Neural crest cell (in vitro differentiated cells): ENCODE measurements at places on chromosomes 1 and 21. TPM values are rescaled to one million over a fixed set of nuclear protein-coding genes. Genes with fewer than 3 reads are reported as not detected.

Gene RNF186
- total RNA-seq, result not detected in 2 replicates

GRCh38 chr1:61227857-61228550 lies 145.6 kb downstream of the NFIA start:
- no peaks in the 10 kb centered on the region for H3K36me3 ChIP-seq
- H3K27ac ChIP-seq, result no peak overlapping the region
- no peak overlapping the region for H3K4me3 ChIP-seq

Gene CD247
- total RNA-seq, result 2.8 and 3.9 TPM in 2 replicates

DNA sequence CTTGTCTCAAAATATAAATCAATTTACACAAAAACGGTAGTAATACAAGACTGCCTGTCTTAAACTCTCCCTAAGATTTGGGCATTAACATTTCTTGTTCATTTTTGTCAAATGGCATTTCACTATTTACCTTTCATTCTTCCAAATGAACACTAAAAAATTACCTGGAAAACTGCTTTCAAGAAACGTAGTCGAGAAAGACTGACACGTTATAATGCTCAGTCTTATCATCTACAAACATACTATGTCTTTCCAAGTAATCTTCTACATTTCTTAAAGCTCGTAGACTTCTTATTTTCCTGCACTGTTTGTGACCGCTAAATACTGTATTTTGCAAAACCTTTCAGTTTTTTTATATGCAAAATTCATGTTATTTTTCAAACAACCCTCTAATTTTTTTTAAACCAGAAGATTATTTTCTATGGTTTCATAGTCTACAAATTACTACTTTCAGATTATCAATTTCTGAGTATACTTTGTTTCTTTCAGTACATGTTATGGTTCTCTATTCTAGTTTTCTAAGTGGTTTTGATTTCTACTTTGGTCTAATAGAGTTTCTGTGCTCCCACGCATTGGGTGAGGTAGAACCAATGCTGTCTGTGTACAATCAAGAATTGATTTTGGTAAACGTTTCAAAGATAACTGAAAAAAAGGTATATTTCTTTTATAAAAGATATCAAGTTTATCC lies 336.4 kb downstream of the SMYD3 start:
- H3K4me3 ChIP-seq, result no peak overlapping the region
- H3K4me1 ChIP-seq, result no peaks in the 10 kb centered on the region
- no peaks in the 10 kb centered on the region for H3K36me3 ChIP-seq
- H3K27me3 ChIP-seq, result no peaks in the 10 kb centered on the region
- no peak for DNase-seq

DNA sequence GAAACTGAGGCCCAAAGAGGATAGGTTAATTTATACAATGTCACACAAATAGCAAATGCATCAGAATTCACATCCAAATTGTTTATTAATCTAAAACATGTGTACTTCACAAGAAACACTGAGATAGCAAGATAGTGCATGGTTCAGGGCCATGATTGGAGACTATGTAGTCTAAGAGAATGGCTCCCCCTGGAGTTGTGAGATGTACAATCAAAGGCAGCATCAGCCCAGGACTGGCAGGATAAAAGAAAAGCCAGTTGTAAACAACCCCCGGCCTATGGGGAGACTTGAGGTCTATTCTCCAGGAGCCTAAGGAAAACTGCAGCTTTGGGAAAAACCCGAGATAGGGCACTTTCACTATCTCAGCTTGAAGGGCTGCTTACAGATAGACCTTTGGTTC lies 511.0 kb downstream of the OMA1 start:
- no peaks in the 10 kb centered on the region for H3K36me3 ChIP-seq
- no peak overlapping the region for H3K4me3 ChIP-seq
- no peaks in the 10 kb centered on the region for H3K27me3 ChIP-seq

DNA sequence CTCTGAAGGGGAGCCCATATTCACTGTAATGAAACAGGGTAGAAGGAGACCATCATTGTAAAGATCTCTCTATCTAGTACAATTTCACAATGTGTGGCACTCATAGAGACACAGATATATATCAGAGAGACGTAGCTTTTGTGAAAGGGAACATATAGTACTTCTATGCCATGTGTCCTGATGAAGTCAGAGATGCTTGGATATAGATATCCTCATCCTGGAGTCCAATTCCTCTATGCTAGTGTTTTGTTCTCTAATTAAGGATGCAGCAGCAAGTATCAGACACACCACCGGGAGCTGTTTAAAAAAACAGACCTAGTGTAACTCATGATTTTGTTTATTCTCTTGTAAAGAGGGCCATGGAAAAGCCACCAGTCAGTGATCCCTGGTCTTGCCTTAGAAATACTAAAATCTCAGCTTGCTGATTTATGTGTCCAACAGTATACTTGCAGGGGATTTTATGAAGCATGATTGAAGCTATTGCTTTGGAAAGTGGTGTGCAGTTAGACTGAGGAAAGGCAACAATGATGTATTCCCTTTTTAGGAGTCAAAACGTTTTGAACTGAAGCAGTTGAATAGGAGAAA lies 2.5 kb downstream of the NCAM2 start:
- H3K4me3 ChIP-seq, result no peak overlapping the region
- H3K27ac ChIP-seq, result no peak overlapping the region
- no peaks in the 10 kb centered on the region for H3K36me3 ChIP-seq
- DNase-seq, result no peak

DNA sequence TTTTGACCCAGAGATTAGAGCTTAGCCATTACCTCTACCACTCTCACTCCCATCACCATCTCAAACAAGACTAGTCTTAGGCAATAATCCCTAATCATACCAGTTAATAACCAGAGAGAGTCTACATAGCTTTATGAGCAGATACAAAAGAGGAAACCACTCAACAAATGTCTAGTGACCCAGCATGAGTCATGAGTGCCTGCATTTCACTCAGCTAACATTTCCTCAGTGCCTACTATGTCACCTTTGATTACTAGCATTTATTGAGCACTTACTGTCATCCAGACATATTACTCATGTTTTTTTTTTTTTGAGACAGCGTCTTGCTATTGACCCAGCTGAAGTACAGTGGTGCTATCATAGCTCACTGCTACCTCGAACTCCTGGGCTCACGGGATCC lies 35.9 kb upstream of the GALNT2 start:
- H3K4me1 ChIP-seq, result no peaks in the 10 kb centered on the region
- H3K27ac ChIP-seq, result no peak overlapping the region
- no peaks in the 10 kb centered on the region for H3K36me3 ChIP-seq
- H3K4me3 ChIP-seq, result no peak overlapping the region
- DNase-seq, result no peak
- H3K27me3 ChIP-seq, result no peaks in the 10 kb centered on the region

DNA sequence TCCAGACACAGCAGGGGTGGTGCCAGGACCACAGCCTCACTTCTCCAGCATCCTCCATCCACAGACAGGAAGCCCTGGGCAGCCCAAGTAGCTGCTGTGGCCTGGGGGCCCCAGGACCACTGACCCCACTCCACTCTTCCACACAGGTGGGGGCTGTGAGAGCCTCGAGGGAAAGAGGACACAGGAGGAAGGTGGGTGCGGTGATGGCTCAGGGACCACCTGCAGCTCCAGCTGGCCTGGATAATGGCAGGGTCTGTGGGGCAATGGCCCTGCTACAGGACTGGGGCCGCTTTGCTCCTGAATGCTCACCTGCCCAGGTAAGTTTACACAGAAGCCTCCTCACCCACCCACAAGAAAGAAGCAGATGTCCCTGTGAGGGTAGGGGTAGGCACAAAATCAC lies 18.3 kb upstream of the PRSS38 start:
- peaks cover 19% of the 10 kb centered on the region for H3K27me3 ChIP-seq
- H3K36me3 ChIP-seq, result no peaks in the 10 kb centered on the region
- H3K4me3 ChIP-seq, result no peak overlapping the region
- DNase-seq, result no peak
- H3K27ac ChIP-seq, result no peak overlapping the region

- H3K4me1 ChIP-seq, result peaks cover 6% of the 10 kb centered on the region
- no peaks in the 10 kb centered on the region for H3K36me3 ChIP-seq
- no peak for DNase-seq
- peak overlapping the region; percentile 61 for H3K4me3 ChIP-seq
- H3K27ac ChIP-seq, result no peak overlapping the region
Measured at GRCh38 chr1:201116091-201116490, 3.9 kb upstream of the CACNA1S start.

DNA sequence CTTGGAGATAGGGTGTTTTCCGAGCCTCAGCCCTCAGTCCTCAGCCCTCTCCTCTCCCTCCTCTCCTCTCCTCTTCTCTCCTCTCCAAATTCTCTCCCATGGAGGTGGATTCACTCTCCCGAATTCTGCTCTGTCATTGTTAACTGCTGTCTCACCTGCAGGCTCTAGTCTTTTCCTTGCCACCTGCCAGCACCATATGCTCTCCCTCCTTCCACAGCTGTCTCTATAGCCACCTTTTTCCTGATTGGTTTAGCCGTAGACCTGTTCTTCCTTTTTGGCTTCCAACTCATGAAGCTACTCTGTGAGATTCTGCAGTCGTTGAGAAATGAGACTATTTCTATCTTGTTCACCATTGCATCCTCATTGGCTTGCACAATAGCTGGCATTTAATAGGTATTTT lies 19.7 kb downstream of the COG2 start:
- DNase-seq, result no peak
- H3K4me3 ChIP-seq, result no peak overlapping the region
- no peaks in the 10 kb centered on the region for H3K27me3 ChIP-seq
- H3K27ac ChIP-seq, result no peak overlapping the region

DNA sequence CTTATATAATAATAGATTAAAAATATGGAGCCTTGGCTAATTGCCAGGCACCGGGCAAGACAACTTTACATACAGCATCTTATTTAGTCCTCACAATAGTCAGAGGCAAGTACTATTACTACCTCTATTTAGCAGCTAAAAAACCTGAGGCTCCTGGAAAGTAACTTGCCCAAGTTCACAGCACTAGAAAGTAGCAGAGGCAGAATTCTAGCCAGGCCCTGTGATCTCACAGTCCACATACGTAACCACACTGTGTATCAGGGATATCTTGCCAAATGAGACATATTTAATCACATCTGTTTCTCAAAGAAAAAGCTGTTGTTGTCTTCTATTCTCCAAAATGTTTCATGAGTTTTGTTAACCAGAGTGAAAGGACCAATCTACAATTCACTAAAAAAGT lies 378.5 kb downstream of the PLPP3 start:
- no peak for DNase-seq
- H3K27me3 ChIP-seq, result no peaks in the 10 kb centered on the region
- H3K4me1 ChIP-seq, result peaks cover 40% of the 10 kb centered on the region

GRCh38 chr1:37549341-37549740 lies 4.8 kb downstream of the SNIP1 start:
- no peak overlapping the region for H3K27ac ChIP-seq
- H3K27me3 ChIP-seq, result no peaks in the 10 kb centered on the region
- H3K4me3 ChIP-seq, result no peak overlapping the region
- H3K36me3 ChIP-seq, result peaks cover 10% of the 10 kb centered on the region
- DNase-seq, result no peak

Gene SASS6
- 14.9 and 15.2 TPM in 2 replicates for total RNA-seq

- peak overlapping the region; percentile 31 for H3K27ac ChIP-seq
- peak overlapping the region; percentile 91 for H3K4me3 ChIP-seq
- H3K36me3 ChIP-seq, result peaks cover 2% of the 10 kb centered on the region
- peaks cover 21% of the 10 kb centered on the region for H3K4me1 ChIP-seq
- no peaks in the 10 kb centered on the region for H3K27me3 ChIP-seq
Measured at GRCh38 chr1:53015508-53015860, 46.5 kb upstream of the PODN start.

DNA sequence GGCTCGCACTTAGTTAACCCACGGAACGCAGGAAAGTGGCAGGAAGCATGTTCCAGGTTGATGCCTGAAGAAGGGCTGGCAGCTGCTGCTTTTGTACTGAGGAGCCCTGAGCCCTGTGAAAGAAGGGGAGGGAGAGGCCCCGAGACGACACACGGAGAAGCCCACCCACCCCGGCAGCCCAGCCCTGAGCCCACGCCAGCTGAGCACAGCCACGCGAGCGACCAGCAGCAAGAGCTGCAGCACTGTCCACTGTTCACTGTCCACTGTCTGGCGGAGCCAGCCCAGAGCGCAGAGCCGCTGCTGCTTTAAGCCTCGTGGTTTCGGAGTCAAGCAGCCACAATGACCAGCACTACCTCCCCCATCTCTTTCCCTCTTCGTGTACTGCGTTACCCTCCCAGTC lies 5.3 kb downstream of the LRRC47 start:
- H3K4me1 ChIP-seq, result peaks cover 20% of the 10 kb centered on the region
- no peak overlapping the region for H3K27ac ChIP-seq
- no peak overlapping the region for H3K4me3 ChIP-seq
- no peaks in the 10 kb centered on the region for H3K36me3 ChIP-seq
- H3K27me3 ChIP-seq, result no peaks in the 10 kb centered on the region

- peak; percentile 22 for DNase-seq
- H3K27me3 ChIP-seq, result no peaks in the 10 kb centered on the region
- H3K27ac ChIP-seq, result peak overlapping the region; percentile 27
- peak overlapping the region; percentile 70 for H3K4me3 ChIP-seq
Measured at GRCh38 chr1:2544875-2545640, 11.1 kb upstream of the TNFRSF14 start.

GRCh38 chr1:93504247-93505033 lies 56.5 kb downstream of the FNBP1L start:
- no peak overlapping the region for H3K27ac ChIP-seq
- DNase-seq, result no peak
- no peak overlapping the region for H3K4me3 ChIP-seq

Gene PDE4B
- total RNA-seq, result 32.5 and 37.5 TPM in 2 replicates

GRCh38 chr1:114282751-114283403 lies 129.2 kb upstream of the SYT6 start:
- H3K4me1 ChIP-seq, result peaks cover 14% of the 10 kb centered on the region
- peak; percentile 89 for DNase-seq
- H3K4me3 ChIP-seq, result no peak overlapping the region
- H3K27me3 ChIP-seq, result no peaks in the 10 kb centered on the region
- no peaks in the 10 kb centered on the region for H3K36me3 ChIP-seq

Gene EPHA2
- 21.7 and 25.0 TPM in 2 replicates for total RNA-seq

- H3K27ac ChIP-seq, result no peak overlapping the region
- no peak overlapping the region for H3K4me3 ChIP-seq
- no peaks in the 10 kb centered on the region for H3K36me3 ChIP-seq
- H3K4me1 ChIP-seq, result peaks cover 5% of the 10 kb centered on the region
- H3K27me3 ChIP-seq, result no peaks in the 10 kb centered on the region
Measured at GRCh38 chr1:241985787-241986186, 13.1 kb downstream of the MAP1LC3C start.
